ENCODE measurements at places on chromosomes 7 and 10. TPM values are rescaled to one million over a fixed set of nuclear protein-coding genes. Genes with fewer than 3 reads are reported as not detected.

DNA sequence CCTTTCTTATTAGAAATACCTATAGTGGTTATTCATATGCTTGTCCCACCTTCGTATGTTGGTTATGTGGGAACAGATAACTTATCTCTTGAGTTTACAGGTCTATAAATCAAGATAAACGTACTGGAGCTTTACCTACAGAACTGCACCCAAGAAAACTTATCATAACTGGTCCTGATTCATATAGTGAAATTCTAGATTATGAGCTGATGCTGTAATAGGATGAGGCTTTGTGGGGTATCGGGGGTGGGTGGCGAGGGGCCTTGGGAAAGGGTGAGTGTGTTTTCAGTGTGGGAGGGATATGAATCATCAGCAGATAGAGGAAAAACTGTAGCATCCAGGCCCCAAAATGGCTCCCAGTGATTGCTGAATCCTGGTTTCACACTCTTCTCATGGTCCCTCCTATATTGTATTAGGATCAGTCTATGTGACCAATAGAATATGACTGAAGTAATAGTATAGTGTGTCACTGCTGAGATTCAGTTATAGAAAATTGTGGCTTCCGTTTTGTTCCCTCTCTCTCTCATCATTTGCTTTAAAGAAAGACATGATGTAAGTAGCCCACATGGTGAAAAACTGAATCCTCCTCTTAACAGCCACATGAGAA, 706.8 kb upstream of the LRRTM3 start:
- no peaks in the 10 kb centered on the region for H3K27me3 ChIP-seq
- H3K4me3 ChIP-seq, result no peak overlapping the region
- no peak for DNase-seq
- no peak overlapping the region for H3K27ac ChIP-seq
- H3K4me1 ChIP-seq, result no peaks in the 10 kb centered on the region

- no peak for DNase-seq
- H3K4me1 ChIP-seq, result peaks cover 13% of the 10 kb centered on the region
- no peak overlapping the region for H3K4me3 ChIP-seq
- no peaks in the 10 kb centered on the region for H3K27me3 ChIP-seq
- no peak overlapping the region for H3K27ac ChIP-seq
Observed at GRCh38 chr7:15667991-15668390, 18.5 kb downstream of the MEOX2 start.

DNA sequence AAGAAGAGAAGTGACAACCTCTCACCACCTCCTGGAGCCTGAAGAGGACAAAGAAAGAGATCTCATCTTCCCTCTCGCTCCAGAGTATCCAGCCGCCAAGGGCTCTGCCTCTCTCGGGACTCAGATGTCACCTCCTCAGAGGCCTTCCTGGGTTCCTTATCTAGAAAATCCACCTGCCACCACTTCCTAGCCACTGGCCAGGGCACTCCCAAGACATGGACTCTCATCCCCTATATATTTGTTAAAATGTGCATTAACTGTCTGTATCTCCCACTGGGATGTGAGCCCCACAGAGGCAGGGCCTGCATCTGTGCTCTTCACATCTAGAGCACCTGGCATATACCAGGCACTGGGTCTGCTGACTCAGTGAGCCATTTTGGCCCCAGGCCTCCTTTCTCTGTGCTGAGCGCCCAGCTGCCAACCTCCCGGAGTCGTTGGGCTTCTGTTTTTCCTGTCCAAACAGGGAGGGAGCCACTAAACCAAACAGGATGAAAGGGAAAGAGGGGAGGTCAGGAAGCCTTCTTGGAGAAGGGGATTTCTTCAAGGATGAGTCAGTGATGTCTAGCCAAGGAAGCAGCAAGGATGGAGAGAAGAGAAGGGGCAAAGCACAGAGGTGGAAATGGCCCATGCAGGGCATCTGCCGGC, 58.9 kb downstream of the KCNMA1 start:
- H3K27me3 ChIP-seq, result no peaks in the 10 kb centered on the region
- H3K4me3 ChIP-seq, result no peak overlapping the region
- DNase-seq, result no peak
- H3K27ac ChIP-seq, result peak overlapping the region; percentile 79

DNA sequence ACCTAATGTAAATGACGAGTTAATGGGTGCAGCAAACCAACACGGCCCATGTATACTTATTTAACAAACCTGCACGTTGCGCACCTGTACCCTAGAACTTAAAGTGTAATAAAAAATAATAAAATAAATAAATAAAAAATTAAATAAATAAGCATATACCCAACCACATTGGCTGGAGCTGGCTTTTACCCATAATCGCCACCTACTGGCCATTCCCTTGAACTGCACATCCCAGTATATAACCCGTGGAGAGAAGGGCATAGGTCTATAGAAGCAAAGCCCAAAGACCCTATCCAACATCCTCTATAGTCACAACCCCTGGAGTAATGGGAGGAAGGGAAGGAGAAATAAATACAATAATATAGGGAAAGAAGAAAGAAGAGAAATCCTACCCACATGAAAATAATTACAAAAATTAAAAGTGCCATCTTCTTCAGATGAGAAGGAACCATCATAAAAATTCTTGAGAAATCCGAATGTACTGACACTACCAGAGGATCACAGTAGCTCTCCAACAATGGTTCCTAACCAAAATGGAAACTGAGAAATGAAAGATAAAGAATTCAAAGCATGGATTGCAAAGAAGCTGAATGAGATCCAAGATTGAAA, 65.6 kb downstream of the TWIST1 start:
- DNase-seq, result no peak
- H3K4me1 ChIP-seq, result no peaks in the 10 kb centered on the region
- H3K4me3 ChIP-seq, result no peak overlapping the region
- H3K36me3 ChIP-seq, result peaks cover 20% of the 10 kb centered on the region
- H3K27me3 ChIP-seq, result no peaks in the 10 kb centered on the region

DNA sequence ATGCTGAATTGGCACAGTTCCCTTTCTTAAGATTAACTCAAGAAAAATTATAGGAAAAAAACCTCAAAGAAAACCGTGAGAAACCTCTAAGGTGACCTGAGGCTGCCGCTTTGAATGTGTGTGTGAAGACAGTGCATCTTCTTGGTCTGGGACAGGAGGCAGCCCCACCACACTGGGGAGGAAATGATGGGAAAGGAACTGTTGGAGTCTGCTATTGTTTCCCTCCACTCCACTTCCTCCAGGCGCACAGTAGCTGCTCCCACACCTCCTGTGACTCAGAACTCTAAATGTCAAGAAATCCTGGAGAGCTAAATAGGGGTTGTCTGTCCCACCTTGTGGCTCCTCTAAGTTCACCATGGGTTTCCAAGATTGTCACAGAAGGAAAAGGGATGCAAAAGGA, 179.4 kb downstream of the PDE1C start:
- no peak overlapping the region for H3K4me3 ChIP-seq
- no peak for DNase-seq
- H3K27me3 ChIP-seq, result no peaks in the 10 kb centered on the region
- H3K4me1 ChIP-seq, result peaks cover 57% of the 10 kb centered on the region
- no peak overlapping the region for H3K27ac ChIP-seq

- no peak overlapping the region for H3K4me3 ChIP-seq
- peaks cover 2% of the 10 kb centered on the region for H3K27me3 ChIP-seq
- no peak overlapping the region for H3K27ac ChIP-seq
Observed at GRCh38 chr10:69878038-69878437, 76.3 kb downstream of the COL13A1 start.

- H3K4me1 ChIP-seq, result peaks cover 41% of the 10 kb centered on the region
- no peak overlapping the region for H3K4me3 ChIP-seq
- H3K36me3 ChIP-seq, result no peaks in the 10 kb centered on the region
- DNase-seq, result no peak
- H3K27ac ChIP-seq, result no peak overlapping the region
- H3K27me3 ChIP-seq, result peaks cover 2% of the 10 kb centered on the region
Observed at GRCh38 chr10:110648692-110649346, 4.7 kb downstream of the RBM20 start.

DNA sequence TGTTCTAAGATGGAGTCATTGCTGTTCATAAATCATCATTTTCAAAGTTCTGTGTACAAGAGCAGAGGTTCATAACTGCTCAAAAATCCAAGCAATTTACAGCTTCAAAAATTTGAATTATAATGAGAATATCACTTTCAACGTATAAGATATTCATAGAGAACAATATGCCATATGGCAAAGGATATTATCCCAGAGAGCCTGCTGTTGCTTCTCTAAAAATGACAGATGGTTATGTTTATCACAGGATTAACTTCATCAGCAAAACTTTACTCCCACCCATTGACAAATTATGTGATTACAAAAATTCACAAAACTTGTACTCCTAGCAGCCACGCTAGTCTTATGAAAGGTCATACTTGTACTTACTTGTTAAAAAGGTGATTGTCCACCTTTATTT, 105.1 kb downstream of the PIP4K2A start:
- H3K27ac ChIP-seq, result no peak overlapping the region
- H3K36me3 ChIP-seq, result peaks cover 13% of the 10 kb centered on the region
- peaks cover 25% of the 10 kb centered on the region for H3K4me1 ChIP-seq
- H3K4me3 ChIP-seq, result no peak overlapping the region

DNA sequence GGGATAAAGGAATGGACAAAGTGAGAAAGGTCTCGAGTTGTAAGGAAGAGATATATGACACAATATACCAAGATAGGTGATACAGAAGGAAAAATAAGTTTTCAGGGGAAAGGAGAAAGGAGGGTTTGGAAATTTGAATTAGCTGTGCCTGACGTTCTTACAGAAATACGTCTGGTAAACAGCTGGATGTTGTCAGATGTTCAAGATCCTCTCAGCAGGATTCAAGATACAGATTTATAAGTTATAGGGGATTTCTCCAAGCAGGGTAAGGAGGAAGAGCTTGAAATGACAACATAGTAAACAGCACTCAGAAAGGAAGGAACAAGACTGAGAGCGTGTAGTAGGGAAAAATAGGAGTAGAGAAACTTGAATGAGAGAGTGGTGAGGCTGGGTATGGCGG, 1184.1 kb downstream of the TYW1 start:
- H3K4me3 ChIP-seq, result no peak overlapping the region
- H3K27me3 ChIP-seq, result no peaks in the 10 kb centered on the region
- H3K36me3 ChIP-seq, result no peaks in the 10 kb centered on the region
- no peak overlapping the region for H3K27ac ChIP-seq
- peaks cover 5% of the 10 kb centered on the region for H3K4me1 ChIP-seq
- no peak for DNase-seq

DNA sequence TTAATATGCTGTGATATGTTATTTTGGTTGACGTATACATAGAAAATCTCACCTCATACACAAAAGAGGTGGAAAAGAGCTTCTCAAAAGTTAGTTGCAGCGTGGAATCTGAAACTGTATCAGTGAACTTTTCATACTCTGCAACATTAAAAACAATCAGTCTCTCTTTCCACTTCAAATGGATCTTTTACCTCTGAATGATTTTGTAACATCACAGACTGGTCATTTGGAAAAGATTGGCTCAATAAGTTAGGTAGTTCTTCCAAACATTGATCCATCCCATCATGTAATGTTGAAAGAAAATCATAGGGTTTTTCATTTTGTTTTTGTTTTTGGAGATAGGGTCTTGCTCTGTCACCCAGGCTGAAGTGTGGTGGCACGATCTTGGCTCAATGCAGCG, 131.1 kb downstream of the AHR start:
- peaks cover 6% of the 10 kb centered on the region for H3K36me3 ChIP-seq
- H3K4me3 ChIP-seq, result no peak overlapping the region
- no peaks in the 10 kb centered on the region for H3K27me3 ChIP-seq
- no peak overlapping the region for H3K27ac ChIP-seq
- no peaks in the 10 kb centered on the region for H3K4me1 ChIP-seq
- no peak for DNase-seq

Gene HK1
- 103 TPM for total RNA-seq

DNA sequence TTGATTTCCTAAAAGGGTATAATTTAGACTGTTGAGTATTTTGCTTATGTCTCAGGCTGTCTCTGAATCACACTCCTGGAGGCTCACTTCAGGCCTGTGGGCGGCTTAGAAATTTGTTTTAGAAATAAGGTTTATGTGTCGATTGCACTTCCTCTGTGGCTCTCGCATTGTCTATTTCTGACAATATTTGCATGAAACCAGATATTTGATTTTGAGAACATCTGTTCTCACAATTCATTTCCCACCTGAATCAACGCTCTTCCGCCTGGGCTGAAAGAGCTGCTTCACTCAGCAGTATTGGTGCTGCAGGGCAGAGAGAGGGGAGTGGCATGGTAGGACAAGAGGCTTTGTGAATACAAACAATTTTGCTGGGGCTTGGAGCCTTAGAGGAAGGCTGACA, 262.0 kb downstream of the ADRA2A start:
- H3K36me3 ChIP-seq, result peaks cover 2% of the 10 kb centered on the region
- H3K4me3 ChIP-seq, result no peak overlapping the region
- DNase-seq, result no peak
- no peaks in the 10 kb centered on the region for H3K27me3 ChIP-seq
- H3K4me1 ChIP-seq, result no peaks in the 10 kb centered on the region
- H3K27ac ChIP-seq, result no peak overlapping the region

DNA sequence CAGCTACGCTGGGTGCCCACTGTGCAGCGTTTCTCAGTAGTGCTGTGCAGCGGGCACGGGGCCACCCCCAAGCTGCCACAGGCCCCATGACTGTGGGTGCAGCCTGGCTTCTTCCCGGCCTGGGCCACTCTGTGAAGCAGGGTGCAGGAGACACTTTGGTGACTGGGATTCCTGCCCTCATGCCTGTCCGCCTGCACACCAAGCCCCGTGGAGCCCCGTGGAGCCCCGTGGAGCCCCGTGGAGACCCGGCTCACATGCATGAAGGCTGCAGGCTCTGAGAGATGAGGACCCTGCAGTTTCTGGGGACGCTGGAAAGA, 3.9 kb upstream of the SHH start:
- no peak overlapping the region for H3K27ac ChIP-seq
- H3K36me3 ChIP-seq, result no peaks in the 10 kb centered on the region
- peaks cover 67% of the 10 kb centered on the region for H3K27me3 ChIP-seq
